ENCODE measurements at places on chromosomes 11 and 22.
A peak's percentile ranks its signal among the peaks of the same experiment; 100 is the strongest.

- no peak for DNase-seq
Observed at GRCh38 chr22:37546437-37547250, 13.6 kb upstream of the CDC42EP1 start.

DNA sequence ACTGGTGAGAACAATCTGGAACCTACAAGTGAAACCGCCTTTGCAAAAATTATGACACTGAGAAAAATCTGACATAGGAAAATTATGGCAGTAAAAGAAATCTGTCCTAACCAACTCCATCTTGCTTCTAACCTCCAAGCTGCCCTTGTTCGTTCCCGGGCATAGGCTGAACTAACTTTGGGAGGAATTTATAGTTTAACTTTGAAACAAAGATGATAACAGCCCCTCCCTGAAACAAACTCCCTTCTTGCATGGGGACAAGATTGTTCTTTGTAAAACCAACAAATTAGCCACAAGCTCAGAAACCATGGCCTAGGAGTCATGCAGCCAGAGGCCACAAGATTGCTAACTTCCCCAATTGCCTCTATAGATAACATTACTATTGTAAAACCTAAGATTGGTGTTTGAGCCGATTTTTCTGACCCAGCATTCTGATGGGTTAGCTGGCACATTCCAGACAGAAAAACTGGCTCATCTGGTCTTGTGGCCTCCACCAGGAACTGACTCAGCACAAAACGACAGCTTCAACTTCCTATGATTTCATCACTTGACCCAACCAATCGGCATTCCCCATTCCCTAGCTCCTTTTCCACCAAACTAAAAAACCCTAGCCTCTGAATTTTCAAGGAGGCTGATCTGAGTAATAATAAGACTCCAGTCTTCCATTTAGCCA is 3.6 kb upstream of the CCDC81 start:
- DNase-seq = no peak

DNA sequence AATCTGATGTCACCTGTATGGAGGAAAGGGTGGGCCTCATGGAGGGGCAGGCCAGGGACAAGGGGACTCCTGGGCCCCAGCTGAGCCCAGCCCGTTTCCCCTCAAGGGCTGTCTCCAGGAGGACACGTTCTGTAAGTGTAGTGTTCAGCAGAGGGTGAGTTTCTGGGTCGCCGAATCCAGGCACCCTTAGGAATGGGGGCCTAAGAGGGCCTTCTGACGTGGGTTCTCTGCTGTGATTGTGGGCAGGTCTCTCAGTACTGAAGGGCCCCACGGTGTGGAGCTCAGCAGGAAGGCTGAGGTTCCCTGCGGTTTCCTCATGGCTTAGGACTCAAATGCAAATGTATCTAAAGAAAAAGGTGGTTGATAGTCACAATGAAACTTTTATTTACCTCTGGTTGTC is 6.5 kb downstream of the PTDSS2 start:
- peak; percentile 38 for DNase-seq

DNA sequence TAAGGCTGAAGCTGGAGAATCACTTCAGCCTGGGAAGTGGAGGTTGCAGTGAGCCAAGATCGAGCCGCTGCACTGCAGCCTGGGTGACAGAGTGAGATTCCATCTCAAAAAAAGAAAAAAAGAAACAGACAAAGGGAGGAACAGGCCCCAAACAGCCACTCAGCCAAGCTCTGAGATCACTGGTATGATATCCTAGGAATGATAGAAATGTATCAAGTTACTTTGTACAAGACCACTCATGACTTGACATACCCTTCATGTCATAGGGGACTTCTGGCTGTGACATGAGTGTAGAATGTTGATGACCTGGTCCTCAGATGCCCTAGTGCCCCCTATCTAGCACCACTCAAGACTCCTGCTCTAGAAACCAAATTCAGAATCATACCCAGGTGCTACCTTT is 216.5 kb downstream of the NAV2 start:
- DNase-seq = no peak

GRCh38 chr11:42812361-42812760 is 499.4 kb upstream of the API5 start:
- DNase-seq = no peak

DNA sequence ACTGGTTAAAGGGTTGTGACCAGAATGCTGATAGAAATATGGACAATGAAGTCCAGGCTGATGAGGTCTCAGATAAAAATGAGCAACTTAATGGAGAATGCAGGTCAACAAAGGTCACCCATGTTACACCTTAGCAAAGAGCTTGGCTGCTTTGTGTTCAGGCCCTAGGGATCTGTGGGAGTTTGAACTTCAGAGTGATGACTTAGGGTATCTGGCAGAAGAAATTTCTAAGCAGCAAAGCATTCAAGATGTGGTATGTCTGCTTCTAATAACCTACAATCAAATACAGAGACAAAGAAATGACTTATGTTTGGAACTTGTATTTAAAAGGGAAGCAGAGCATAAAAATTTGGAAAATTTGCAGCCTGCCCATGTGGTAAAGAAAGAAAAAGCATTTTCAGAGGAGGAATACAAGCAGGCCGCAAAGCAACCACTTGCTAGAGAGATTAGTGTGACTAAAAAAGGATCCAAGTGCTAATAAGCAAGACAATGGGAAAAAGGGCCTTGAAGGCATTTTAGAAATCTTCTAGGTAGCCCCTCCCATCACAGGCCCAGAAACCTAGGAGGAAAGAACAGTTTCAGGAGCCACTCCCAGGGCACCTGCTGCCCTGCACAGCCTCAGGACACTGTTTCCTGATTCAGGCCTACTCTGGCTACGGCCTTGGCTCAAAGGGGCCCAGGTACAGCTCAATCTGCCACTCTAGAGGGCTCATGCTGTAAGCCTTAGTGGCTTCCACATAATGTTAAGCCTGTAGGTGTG is 41.3 kb downstream of the TNKS1BP1 start:
- no peak for DNase-seq

DNA sequence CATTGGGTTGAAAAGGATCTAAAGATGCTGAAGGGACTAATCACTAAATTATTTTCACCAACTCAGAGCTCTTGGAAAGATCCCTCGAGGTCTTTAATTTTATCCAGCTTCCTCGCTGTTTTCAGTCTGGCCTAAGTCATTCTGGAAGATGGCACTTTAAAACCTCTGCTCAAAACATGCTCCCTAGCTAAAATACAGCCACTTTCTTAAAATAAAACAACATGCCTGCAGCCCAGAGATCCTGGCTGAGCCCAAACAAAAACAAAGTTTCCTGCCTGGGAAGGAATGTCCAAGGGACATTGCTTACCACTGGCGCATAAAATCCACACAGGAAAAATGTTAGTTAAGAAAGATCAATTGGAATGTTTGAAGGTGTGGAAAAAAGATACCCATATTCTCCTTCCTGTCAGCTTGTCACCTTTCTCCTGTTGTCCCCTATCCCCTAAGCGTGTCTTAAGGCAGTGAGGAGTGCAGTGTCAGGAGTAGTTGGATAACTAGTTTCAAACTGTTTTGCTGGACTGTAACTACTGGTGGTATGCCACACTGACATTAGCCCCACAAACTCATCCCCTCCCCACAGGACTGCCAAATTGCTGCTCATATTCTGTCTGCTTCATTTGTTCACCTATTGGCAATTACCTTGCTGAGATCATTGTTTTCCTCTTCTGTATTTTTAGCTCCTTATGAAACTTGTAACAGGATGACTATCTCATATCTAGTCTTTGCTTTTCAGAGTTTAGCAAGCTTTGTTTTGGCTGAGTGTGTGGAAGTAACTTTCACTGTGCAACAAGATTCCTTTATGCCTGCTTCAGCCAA is 108.3 kb upstream of the SESN3 start:
- DNase-seq = no peak

- DNase-seq = no peak
Observed at GRCh38 chr11:12876340-12876739, 132.8 kb upstream of the RASSF10 start.

Data from stimulated activated CD4-positive, alpha-beta T cell treated with anti-CD3 and anti-CD28 coated beads, Interleukin-1b, Interleukin-23, amount 100 ng/mL, for 24 hours (primary cell).